CD4-positive, alpha-beta T cell (primary cell): ENCODE measurements at places on chromosomes 2 and 18.

DNA sequence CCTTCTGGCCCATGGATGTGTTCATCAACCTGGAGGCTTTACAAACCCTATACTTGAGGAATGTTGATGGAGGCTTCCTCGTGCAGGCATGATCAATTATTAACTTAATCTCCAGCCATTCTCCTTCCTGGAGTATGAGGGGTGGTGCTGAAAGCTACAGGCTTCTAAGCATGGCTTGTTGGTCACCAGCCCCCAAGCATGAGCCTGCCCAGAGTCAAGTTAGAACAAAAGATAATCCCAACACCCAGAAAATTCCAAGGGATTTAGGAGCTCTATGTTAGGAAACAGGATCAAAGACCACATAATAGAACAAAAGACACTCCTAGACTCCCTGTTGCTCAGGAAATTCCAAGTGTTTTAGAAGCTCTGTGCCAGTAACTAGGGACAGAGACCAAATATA is 63.1 kb downstream of the FAM171B start:
- DNase-seq, result no peak

- no peak for DNase-seq
Measured at GRCh38 chr2:217195658-217196446, 336.0 kb upstream of the TNP1 start.

DNA sequence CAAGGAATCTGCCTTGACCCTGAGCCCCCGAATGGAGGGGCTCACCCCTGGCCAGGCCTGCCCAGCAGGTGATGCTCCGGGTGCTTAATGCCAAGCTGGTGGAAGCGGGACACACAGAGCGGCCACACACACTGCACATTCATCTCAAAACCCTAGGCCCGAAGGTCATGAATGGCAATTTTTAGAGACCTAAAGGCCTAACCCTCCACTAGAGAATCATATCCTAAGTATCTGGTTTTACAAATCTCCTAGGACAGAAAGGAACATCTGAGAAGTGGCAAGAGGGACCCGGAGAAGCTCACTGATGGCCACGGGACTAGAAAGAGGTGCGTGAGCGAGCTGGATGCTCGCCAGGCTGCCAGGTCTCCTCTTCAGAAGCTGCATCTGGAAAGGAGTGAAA is 38.3 kb downstream of the ST3GAL5 start:
- no peak for DNase-seq

- DNase-seq, result no peak
Measured at GRCh38 chr2:238998801-238999200, 150.9 kb downstream of the TWIST2 start.

- DNase-seq, result no peak
Measured at GRCh38 chr18:50896093-50896492, 17.2 kb downstream of the ME2 start.

DNA sequence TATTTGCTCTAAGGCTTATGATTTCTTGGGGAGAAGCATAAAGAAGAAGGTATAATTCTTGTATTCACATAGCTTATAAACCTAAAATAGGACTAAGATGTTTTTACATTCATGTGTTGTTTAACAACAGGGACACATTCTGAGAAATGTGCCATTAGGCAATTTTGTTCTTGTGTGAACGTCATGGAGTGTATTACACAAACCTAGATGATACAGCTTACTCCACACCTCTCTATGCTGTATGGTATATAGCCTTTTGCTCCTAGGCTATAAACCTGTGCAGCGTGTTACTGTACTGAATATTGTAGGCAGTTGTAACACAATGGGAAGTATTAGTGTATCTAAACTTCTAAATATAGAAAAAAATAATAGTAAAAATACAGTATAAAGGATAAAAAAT is 92.1 kb downstream of the PHLPP1 start:
- DNase-seq, result no peak

GRCh38 chr2:238513346-238513745 is 86.6 kb downstream of the ASB1 start:
- no peak for DNase-seq

DNA sequence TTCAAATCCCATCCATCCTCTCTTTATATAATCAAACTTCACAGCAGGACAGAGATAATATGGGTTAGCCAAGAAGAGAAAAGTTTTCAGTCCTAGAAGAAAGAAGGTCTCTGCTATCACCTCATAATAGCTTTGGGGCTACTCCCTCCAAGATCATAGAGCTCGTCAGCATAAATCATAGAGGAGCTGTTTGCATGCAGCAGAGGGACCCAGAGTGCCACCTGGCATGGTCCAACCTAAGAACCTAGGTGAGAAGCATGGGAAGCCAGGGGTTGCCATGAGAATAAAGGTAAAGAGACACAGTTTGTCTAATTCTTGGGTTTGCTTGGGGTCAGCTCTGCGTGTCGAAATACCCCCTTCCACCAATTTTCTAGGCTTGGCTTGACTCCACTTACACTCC is 87.1 kb upstream of the CYP1B1 start:
- DNase-seq, result no peak

- no peak for DNase-seq
Measured at GRCh38 chr2:209340522-209340921, 83.3 kb upstream of the MAP2 start.

GRCh38 chr2:121480826-121481225 is 49.9 kb upstream of the RNU4ATAC start:
- no peak for DNase-seq

GRCh38 chr18:35236571-35237363 is 4.1 kb upstream of the ZNF397 start:
- no peak for DNase-seq

DNA sequence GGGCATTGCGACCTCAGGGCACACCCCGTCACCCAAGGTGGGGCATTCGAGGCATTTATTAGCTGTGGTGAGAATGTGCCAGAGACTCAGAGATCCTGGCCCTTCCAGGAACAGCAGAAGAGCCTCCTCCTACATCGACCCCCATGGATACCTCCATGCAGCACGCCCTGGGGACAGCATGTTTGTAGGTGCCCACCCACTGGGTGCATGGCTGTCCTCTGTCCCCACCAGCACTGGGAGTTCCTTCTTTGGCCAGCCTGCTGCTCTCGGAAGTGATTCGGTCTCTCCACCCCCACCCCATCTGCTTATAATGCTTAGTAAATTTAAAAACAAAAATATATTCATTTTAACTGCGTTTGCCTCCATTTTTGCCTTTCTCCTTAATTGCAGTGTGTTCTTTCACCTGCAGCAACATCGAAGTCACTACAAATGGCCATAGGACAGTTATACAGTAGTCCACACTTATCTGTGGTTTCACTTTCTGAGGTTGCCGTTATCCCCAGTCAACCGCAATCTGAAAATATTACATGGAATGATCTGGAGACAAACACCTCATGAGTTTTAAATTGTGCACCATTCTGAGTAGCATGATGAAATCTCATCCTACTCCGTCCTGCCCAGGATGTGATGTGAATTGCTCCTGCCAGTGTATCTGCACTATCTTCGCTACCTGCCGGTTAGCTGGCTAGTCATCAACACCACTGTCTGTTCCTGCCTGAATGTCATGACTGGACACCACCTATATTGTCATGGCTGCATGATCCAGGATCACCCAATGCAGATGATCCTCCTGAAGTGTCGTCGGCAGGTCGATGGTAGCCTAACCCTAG is 29.6 kb upstream of the ZCCHC2 start:
- DNase-seq, result no peak

DNA sequence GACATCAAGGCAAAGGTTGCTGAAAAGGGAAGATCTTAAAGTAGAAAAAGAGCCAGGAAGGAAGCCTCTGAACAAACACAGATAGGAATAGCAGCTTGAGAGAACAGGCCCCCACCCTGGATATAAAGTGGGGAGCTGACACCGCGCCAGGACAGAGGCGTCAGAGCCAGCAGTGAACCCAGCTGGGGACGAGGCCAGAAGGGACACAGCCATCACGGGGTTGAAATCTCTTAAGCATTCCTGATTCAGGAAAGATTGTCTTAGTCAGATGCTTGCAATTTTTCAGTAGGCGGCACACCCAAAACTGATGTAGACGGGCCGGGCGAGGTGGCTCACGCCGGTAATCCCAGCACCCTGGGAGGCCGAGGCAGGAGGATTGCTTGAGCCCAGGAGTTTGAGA is 93.8 kb upstream of the PHLPP1 start:
- no peak for DNase-seq

GRCh38 chr2:182132605-182133004 is 147.0 kb downstream of the PPP1R1C start:
- no peak for DNase-seq

GRCh38 chr18:23584019-23584983 is 2.0 kb downstream of the NPC1 start:
- DNase-seq, result no peak

DNA sequence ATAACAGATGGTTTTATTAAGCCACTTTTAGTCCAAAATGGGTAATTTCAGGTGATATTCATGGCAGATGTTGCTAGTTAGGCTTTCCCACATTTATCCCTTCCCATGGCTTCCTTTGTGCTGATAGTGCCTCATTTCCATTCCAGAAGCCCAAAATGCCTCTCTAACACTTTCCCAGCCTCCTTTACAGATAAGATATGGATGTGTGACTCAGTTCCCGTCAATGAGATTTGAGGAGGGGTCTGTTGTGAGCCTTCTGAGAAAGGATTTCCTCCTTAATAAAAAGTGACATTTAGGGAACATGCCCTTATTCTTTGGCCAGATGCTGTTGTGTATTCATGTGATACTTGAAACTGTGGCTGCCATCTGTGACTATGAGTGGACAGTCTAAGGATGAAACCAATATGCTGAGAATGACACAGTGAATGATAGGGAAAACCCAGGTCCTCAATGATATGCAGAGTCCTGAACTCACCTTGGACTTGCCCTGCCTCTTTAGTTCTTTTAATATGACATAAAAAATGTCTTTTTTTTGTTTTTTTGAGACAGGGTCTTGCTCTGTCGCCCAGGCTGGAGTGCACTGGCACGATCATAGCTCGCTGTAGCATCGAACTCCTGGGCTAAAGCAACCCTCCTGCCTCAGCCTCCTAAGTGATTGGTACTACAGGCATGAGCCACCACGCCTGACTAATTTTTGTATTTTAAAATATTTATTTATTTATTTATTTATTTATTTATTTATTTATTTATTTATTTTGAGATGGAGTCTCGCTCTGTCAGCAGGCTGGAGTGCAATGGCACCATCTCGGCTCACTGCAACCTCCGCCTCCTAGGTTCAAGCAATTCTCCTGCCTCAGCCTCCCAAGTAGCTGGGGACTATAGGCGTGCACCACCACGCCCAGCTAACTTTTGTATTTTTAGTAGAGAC is 5.8 kb upstream of the ACSL3 start:
- DNase-seq, result no peak
